ENCODE measurements at places on chromosomes 16 and 17.

GRCh38 chr17:11757815-11758214, 159.5 kb downstream of the DNAH9 start:
- no peak for DNase-seq

DNA sequence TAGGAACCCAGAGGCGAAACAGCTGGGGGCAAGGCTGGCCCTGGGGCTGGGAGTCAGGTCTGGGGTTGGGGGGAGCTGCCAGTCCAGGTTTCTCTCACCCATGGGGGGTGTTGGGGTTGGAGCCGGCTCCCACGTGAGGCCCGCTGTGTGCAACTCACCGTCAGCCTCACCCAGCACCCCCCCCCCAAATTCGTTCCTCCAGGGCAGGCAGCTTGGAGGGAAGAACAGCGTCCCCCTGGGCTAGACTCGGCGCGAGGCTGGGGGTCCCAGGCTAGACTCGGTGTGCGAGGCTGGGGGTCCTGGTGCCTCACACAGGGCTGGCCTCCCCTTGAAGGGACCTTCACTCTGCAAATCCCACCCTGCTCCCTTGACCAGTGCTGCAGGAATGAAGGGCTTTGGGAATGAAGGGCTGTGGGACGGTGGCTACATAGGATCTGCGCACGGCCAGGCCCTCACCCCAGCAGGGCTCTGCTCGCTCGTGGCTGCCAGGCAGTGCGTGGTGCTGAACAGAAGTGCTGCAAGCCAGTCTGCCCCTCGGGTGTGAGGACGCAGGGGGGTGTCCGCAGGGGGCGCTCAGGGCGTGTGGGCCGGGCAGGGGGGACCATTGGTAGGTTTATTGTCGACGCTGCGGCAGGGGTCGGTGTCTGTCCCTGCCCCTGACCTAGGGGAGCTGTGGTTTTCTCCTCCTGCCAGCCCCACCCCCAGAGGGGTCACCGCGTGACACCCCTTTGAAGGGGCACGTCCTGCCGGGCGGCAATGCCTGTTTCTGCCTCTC, 74.7 kb downstream of the KLHDC4 start:
- no peak for DNase-seq

- no peak for DNase-seq
Measured at GRCh38 chr17:9432134-9432885, 143.3 kb downstream of the STX8 start.

DNA sequence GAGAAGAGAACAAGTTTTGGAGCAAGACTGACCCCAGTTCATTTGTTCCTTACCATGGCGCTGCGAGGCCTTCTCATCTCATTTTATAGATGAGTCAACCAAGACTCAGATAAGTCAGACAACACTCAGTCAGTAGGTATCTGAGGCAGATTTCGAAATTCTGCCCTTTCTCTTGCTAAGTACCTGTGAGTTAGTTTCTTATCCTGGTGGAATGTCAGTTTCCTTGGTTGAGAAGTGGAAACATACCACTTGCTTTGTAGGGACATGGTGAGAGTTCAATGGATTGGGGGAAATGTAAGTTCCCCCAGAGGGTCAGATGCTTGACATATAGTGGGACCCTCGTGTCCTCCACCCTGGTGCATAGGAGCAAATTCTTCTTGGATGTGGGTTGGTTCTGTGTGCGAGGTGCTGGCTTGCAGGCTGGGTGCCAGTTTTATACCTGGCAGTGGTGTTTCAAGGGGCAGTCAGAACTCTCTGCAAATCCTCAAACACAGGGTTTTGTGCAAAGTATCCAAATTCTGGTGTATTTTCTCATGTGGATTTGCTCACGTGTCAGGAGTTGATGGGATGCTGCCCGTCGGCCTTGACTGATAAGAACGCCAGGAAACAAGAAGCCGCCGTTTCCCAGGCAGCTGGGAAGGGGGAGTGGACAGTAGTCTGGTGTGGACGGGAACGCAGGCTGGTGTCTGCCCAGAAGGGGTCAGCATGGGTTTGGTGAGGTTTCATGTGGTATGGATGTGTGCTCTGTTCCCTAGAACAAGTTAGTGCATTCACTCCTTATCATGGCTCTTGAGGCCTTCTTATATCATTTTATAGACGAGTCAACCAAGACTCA, 61.1 kb upstream of the CIBAR2 start:
- no peak for DNase-seq

- no peak for DNase-seq
Measured at GRCh38 chr17:64920419-64921172, 1.3 kb upstream of the LRRC37A3 start.

DNA sequence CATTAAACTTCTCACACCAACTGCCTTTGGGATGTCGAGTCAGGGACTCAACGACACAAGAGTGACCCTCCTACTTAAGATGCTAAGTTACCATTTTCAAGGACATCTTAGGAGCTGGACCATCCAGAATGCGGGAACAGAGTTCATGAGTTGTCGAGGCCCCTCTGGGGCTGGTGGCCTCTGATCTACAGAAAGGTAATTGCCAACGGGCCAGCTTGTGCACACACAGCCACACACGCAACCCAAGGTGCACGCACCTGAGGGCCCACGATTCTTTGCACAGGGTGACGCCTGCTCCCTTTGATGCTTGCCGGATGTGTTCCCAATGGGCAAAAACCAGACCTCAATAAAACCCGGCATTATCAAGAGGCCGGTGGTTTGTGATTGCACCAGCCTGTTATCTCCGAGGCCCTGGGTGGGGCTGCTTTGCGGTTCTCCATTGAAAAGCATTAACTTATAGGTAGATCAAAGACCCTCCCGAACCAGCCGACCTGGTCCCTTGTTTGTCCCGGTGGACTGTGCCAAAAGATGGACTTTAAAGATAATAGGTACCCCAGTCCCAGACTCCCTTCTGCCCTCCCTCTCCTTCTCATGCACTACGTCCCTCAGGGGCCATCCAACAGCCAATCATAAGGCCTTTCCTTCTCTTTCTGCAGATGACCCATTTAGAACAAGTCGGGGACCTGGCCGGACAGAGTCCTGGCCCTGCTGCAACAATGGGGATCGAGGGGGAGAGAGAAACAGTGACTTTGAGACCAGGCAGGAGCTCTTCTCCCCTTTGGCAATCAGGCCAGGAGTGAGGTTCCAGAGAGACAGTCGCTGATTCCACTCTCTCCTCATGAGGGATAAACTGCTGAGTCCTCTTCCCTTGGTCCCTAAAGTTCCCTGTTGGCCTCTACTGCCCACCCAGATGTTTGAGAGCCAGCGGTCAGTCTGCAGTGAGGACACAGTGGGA, 292.5 kb downstream of the SOX9 start:
- no peak for DNase-seq

- no peak for DNase-seq
Measured at GRCh38 chr16:27932542-27933135, 130.9 kb downstream of the GSG1L start.

- DNase-seq, result no peak
Measured at GRCh38 chr17:19978209-19978802, 678 bp upstream of the AKAP10 start.

GRCh38 chr17:53186001-53186400, 636.7 kb upstream of the KIF2B start:
- no peak for DNase-seq

DNA sequence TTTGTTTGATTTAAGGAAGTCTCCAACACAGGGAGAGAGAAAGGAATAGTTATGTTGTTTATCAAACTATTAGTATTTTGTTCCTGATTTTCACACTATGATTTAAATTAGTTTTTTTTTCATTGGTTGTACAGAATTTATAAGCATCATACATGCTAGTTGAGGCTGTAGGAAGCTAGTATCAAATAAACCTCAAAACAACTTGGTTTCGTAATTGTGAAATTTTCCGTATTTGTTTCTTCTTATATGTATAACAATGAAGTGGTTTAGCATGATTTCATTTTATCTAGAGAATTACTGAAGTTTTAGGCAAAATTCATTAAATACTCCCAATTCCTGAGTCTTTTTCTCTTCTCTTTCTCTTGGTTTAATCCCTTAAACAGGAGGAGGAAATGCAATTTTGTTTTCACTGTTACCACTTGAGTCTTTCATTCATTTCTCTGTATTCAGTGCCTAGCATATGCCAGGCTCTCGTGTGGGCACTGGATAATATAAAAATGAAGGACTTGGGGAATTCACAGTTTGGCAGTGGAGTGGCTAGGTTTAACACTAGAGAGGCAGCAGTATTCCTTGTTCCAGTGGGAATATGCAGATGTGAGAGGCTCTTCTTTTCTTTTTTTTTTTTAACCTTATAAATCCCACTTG, 1.8 kb downstream of the CYLD start:
- DNase-seq, result no peak

DNA sequence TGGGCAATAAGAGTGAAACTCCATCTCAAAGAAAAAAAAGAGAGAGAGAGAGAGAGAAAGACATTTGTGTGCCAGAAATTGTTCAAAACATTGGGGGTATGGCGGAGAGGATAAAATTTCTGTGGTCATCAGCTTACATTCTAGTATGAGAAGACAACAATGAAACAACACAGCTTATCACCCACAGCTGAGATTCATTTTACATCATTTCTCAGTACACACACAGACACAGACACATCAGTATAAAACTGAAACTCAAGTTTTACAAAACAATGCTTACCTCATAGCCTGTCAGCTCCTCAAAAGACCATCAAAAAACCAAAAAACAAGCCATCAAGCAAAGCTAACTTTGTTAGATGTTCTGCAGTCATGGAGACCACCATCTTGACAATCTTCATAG, 31.4 kb upstream of the CNEP1R1 start:
- DNase-seq, result no peak

- DNase-seq, result no peak
Measured at GRCh38 chr17:861364-861763, 79.2 kb downstream of the MRM3 start.

Measured in Calu3 (cell line).